CD4-positive, alpha-beta T cell treated with Interleukin-15 for 4 hours (primary cell): ENCODE measurements at places on chromosomes 7 and 10.
A peak's percentile ranks its signal among the peaks of the same experiment; 100 is the strongest.

DNA sequence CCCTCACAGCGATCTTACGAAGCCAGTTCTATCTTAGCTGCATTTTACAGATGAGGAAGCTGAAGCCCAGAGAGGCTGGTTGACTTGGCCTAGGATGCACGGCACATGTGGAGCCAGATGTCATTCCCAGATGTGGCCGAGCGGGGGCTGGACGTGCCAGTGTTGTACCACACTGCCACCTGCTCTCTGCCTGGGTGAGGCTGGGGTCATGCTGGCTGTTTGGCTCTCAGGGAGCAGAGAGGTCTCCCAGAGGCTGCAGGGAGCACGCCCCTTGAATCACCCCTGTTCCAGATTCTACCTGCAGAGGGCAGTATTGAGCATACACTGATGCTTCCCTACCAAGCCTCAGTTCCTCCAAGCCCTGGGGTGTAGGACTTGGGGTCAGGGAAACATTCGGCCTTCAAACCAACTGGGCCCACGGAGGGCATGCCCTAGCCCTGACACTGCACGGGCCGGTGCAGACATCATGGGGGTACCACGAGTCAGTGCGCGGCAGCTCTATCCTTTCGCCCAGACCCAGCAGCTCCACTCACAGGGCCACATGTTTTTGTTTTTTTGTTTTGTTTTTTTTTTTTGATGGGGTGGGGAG, 3.8 kb upstream of the GTF2IRD1 start:
- peak; percentile 73 for DNase-seq

DNA sequence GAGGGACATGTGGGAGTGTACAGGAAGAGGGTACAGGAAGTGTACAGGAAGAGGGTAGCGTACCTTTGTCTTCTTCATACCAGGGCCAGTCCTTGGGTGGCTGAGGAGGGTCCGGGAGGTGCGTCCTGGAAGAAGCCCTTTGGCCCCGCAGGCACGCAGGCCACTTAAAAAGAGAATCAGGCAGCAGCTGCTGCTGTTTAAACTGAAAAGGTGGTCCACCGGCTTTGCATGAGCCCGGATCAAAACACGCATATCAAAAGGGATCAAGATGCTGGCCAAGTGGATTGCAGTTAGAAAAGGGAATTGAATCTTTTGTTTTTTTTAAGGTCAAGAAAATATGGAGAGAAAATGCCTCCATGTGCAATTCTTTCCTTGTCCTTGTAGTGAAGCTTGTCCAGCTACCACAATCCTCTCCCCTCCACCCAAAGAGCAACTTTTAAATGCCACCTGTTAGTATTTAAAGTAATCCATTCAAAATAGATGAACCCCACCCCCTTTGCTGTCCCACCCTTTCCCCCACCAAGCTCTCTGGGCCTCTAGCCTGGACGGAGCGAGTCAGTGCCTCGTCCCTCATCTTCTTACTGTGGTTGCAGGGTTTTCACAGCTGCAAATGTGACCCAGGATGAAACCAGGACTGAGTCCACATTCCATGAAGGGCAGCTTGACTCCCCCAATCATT, 142.8 kb downstream of the GLCCI1 start:
- no peak for DNase-seq

DNA sequence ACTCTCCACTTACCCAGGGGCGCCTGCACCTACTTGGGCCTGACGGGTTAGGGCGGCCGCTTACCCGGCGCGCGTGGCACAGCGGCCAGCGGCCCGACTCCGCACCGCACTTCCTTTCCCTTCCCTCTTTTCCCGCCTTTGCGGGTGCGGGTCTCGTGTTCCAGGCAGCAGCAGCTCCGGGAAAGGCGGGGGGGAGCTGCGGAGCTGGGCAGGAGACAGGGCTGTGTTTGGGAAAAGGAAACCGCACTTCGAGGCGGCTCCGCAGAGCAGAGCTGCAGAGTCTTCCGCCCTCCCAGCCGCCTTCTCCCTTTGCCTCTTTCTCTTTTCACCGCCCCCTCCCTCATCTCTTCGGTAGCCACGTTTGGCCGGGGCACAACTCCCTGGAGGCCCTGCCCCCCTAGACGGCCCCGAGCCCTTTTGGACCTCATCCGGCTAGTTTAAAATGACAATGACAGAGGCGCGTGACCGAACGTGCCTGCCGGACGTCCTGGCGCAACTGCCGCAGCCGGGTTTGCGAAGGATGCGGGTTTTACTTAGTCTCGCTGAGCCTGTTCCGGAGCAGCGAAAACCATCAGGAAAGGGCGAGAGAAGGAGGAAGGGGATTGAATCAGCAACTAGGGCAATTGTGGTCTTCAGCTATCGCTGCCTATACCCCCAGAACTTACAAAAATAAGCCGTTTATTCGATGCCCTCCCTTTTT, 7.9 kb upstream of the PAX2 start:
- no peak for DNase-seq

GRCh38 chr7:80459776-80460510, 51.9 kb downstream of the GNAT3 start:
- no peak for DNase-seq

DNA sequence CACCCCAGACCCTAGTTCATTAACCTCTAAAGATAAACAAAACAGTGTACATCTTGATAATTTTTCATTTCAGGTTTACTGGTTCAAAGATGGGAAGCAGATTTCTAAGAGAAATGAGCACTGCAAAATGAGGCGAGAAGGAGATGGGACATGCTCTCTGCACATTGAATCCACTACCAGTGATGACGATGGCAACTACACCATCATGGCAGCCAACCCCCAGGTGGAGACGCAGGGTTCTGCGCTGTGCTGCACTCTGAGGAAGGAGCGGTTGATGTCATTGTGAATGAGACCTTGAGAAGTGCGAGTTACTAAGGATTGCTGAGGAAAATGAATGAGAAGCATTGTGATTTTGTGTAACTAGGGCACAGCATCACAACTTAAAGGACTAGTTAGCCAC, 37.6 kb downstream of the ATOH7 start:
- DNase-seq, result no peak
